Large intestine (tissue), 12 donors: ENCODE measurements at places on chromosomes 4 and X.

DNA sequence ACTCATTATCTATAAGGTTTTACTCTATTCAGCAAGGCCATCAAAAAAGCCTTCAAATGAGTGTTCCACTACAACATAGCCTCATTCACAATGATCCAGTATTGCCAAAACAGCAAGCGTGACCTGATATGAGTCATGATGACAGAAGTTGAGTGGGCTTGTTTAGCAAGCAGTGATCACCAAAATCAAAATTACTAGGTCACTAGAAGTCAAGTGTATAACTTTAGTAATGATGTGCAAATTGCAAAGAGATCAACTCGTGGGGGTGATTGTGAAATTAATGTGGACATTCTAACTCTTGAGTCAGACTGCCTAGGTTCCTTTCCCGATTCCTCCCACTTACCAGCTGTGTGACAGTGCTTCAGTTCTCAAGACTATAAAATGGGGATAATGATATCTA, 124.5 kb downstream of the CHM start:
- DNase-seq: no peak

GRCh38 chrX:3807906-3808305, 94.5 kb upstream of the PRKX start:
- DNase-seq: no peak

GRCh38 chrX:107599450-107599861, 28.9 kb upstream of the PRPS1 start:
- no peak for DNase-seq

GRCh38 chr4:29970626-29971025, 749.5 kb upstream of the PCDH7 start:
- no peak for DNase-seq
